ENCODE measurements at places on chromosomes 5 and 9. TPM values are rescaled to one million over a fixed set of nuclear protein-coding genes. Genes with fewer than 3 reads are reported as not detected.

IFNE gene
- total RNA-seq = not detected

GRCh38 chr9:111161015-111161415, 122.7 kb upstream of the LPAR1 start:
- peaks cover 8% of the 10 kb centered on the region for H3K4me1 ChIP-seq
- H3K27me3 ChIP-seq = no peaks in the 10 kb centered on the region
- H3K27ac ChIP-seq = no peak overlapping the region
- no peaks in the 10 kb centered on the region for H3K36me3 ChIP-seq

DNA sequence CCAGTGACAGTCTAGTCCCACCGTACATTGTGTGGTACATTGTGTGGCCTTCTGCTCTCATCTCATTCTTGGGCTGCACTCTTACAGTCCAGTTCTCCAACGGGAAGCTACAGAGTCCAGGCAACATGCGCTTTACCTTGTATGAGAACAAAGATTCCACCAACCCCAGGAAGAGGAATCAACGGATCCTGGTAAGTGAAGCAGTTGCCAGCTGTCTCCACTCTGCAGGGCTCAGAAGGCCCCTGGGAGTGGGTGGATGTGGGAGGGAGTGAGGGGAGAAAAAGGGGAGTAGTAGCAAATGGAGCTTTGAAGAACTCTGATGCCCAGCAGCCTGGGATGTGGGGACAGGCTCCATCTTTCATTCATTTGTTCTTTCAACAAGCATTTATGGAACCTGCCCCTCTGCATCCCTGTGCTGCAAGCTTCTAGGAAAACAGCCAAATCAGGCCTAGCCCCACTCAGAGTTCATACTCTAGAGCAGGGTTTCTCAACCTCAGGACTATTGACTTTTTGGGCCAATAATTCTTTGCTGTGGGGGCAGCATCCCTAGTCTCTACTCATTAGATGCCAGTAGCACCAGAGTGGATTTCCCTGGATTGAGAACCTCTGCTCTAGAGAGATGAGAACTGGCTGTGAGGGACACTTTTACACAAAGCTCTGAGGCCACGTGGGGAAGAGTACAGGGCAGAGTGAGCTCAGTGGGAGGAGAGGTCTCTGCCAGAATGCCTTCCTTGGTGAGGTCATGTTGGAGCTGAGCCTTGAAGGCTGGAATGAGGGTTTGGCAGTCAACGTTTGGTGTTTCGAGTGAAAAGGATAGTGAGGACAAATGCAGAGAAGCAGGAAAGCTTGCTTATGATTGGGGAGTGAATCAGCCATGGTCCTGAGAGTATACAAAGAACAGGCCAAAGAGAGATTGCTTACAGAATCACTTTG, 1.1 kb downstream of the POLR1E start:
- no peak for DNase-seq
- peaks cover 24% of the 10 kb centered on the region for H3K4me1 ChIP-seq
- peak overlapping the region; percentile 77 for H3K4me3 ChIP-seq
- peaks cover 26% of the 10 kb centered on the region for H3K36me3 ChIP-seq
- H3K27me3 ChIP-seq = no peaks in the 10 kb centered on the region
- peak overlapping the region; percentile 76 for H3K27ac ChIP-seq

DNA sequence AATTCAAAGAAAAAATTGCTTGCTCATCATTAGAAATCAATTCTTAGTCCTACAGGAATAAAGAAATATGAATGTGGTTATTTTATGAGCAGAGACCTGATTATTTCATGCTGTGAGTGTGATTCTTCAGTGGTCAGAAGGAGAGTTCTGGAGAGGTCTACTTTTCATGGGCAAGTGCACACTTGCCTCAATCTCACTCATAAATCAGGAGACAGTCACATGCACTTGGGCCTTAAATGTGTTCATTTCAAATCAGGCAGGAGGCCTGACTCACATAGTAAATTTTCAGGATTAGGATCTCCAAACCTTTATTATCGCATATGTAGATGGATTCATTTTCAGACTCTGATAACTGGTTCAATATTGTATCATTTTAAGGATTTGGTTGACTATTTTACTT, 323.2 kb upstream of the CCNH start:
- no peak overlapping the region for H3K4me3 ChIP-seq
- DNase-seq = no peak
- H3K27ac ChIP-seq = no peak overlapping the region
- H3K36me3 ChIP-seq = no peaks in the 10 kb centered on the region
- H3K4me1 ChIP-seq = no peaks in the 10 kb centered on the region
- H3K27me3 ChIP-seq = no peaks in the 10 kb centered on the region

DNA sequence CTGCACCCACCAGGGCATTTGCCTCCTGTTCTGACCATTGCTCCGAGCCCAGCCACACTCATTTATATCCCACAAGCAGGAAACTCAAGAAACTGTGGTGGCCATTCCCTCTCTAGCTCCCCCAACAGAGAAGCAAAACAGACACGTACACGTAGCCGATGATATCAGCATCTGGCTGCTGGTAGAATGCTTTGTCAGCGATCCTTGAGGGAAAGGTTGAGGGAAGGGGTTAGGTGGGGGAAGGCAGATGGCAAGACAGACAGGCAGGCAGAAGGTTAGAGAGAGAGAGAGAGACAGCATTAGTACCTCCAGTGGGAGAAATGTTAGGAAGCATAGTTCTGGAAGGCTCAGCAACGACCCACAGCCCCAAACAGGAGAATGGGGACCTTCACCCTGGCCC, 7.8 kb downstream of the HIGD2A start:
- H3K4me1 ChIP-seq = peaks cover 5% of the 10 kb centered on the region
- no peak overlapping the region for H3K27ac ChIP-seq
- no peak overlapping the region for H3K4me3 ChIP-seq
- DNase-seq = no peak
- H3K27me3 ChIP-seq = no peaks in the 10 kb centered on the region

GRCh38 chr9:133603135-133603927, 5.9 kb downstream of the FAM163B start:
- DNase-seq = peak; percentile 18
- H3K4me1 ChIP-seq = no peaks in the 10 kb centered on the region
- H3K36me3 ChIP-seq = no peaks in the 10 kb centered on the region
- H3K27ac ChIP-seq = no peak overlapping the region
